ENCODE measurements at places on chromosomes 5 and 9.

- DNase-seq = no peak
Observed at GRCh38 chr9:121756474-121757280, 105.2 kb downstream of the DAB2IP start.

DNA sequence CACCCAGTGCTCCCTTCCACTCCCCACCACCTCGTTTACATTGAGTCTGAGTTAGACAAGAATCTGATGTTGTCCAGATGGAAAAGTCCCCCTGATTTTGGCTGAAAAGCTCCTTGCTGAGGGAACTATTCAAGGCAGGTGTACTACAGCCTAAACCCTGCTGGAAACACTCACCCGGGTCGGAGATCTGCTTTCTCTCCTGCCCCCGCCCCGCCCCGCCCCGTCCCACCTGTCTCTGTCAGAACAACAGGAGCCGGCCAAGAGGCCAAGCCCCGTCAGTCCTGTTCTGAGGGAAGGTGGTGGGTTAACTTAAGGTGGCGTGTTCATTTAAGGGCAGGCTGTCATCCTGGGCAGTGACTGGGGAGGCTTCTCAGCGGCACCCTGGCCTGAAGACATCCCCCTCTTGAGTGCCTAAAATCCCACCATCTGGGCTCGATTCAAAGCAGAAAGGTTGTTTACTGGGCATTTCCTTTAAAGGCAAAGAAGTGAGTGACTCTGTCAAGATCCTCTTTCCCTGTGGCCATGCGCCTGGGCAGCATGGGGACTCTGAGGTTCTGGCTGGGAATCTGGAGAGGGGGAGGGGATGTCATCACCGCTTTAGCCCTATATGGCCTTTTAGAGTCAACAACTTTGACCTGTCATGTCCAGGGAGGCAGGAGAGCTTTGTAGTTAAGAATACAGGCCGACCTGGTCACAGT lies 71.1 kb upstream of the NEURL1B start:
- no peak for DNase-seq

DNA sequence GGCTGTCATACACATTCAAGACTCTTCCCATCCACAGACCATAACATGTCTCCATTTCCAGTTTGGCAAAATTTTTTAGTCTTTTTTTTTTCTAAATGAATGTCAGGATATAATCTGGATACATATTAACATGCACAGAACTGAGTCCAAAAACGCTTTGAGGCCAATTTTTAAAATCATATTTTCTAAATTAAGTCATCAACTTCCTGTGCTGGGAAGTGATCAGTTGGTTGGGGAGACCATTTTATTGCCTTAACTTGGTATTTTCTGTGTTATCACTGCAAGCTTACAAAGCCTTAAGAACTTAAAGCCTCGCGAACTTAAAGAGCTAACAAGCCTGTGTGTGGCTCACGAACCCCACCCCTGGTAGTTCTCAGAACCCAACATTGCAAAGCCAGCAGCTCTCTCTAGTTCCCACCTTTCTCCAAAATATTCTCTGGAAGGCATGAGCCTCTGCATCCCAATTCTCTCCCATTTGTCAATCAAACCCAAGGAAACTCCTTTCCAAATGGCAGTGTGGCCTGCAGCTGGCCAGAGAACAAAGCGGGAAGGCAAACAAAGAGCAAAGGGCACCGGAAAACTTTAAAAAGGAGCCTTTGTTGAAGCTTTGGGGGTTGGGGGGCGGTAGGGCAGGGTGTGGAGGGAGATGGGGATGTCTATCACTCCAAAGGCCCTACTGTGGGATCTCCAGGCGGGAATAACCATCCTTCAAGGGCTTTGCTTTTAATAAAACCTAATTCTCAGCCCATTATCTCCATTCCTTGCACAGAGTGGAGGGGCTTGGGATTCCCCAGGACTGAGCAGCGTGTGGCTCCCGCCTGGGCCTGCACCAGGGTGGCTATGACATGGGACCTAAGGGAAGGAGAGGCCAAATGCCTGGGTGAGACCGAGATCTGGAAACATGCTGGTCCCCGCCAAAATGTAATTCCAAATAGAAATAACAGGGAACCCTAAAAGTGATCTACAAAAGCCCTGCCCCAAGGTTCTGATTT lies 65.0 kb downstream of the ROR2 start:
- DNase-seq = no peak

- DNase-seq = no peak
Observed at GRCh38 chr5:28301712-28302111, 1263.3 kb upstream of the CDH9 start.

DNA sequence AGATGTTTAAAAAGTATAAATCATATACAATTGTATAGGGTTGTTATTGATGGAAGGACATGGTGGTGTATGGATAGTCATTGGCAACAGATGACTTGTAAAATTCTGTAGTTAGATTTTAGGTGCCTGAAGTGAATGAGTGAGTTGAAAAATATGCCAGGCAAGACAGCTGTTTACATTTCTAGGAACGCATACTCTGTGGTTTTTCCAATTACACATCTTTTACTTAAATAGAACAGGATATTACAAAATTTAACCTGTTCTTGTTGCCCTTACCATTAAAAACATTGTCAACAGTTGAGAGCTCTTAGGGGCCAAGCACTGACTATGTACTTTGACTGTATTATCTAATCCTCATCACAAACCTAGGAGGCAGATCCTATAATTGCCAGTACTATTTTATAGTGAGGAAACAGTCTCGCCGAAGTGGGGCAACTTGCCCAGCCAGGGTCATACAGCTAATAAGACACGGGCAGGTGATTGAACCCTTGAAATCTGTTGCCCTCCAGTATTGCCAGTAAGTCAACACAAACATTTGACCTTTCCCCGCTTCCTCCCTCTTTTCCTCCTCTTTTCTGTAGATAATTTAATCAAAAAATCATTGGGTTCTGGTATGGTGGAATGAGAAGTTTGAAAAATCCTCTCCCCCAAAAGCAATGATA lies 88.6 kb downstream of the MACROH2A1 start:
- peak; percentile 59 for DNase-seq

GRCh38 chr5:72305194-72306142 lies 14.6 kb downstream of the MRPS27 start:
- DNase-seq = no peak

DNA sequence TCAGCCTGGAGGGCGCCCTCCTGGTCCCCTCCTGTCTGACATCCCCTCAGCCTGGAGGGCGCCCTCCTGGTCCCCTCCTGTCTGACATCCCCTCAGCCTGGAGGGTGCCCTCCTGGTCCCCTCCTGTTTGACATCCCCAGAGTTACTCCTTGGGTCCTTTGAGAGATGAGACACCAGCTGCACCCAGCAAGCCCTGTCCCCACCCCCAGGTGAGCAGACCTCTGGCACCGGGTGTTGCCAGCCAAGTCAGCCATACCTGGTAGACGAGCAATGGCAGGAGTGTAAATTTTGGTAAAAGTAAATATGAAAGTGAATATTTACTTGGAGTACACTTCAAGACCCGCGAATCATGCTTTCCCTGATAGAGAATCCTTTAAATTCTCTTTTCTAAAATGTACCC lies 25.4 kb downstream of the EXOC3 start:
- DNase-seq = no peak

- no peak for DNase-seq
Observed at GRCh38 chr9:34686732-34687131, 4.3 kb downstream of the CCL19 start.

- DNase-seq = peak; percentile 41
Observed at GRCh38 chr9:93096131-93096802, at the start of gene CARD19. CARD19 (plus strand) TSS chr9:93096217; CDS start chr9:93096346, 129 bp downstream.

- DNase-seq = no peak
Observed at GRCh38 chr9:86828631-86829030, 118.7 kb downstream of the GAS1 start.

GRCh38 chr5:20266066-20266465 lies 278.1 kb upstream of the CDH18 start:
- no peak for DNase-seq
